ENCODE measurements at places on chromosomes 11 and 22.

DNA sequence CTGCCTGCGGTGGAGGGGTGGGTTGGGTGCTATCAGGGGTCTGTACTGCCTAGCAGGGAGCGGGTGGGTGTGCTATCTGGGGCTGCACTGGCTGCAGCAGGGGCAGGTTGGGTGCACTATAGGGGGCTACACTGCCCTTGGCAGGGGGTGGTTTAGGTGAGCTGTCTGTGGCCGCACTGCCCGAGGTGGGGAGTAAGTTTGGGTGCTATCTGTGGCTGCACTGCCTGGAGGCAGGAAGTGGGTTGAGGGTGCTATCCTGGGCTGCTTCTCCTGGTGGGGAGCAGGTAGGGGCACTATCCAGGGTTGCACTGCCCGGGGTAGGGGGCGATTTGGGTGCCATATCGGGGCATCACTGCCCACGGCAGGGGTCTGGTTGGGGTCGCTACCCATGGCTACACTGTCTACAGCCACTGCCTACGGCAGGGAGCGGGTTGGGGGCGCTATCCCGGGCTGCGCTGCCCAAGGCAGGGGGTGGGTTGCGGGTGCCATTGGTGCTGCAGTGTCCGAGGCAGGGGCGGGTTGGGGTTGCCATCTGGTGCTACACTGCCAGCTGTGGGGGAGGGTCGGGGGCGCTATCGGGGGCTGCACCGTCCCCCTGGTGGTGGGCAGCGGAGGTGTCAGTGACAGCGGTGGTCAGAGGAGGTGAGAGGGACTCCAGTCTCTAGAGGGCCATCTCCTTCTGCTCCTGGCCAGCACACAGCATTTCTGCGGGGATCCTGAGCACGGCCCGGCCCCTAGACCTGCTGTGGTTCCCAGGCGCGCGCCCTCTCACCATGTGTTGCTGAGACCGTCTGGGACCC lies 1.3 kb upstream of the RFPL2 start:
- DNase-seq, result no peak

- DNase-seq, result no peak
These were observed 2.6 kb downstream of the ANO1 start for GRCh38 chr11:70080763-70081162.

DNA sequence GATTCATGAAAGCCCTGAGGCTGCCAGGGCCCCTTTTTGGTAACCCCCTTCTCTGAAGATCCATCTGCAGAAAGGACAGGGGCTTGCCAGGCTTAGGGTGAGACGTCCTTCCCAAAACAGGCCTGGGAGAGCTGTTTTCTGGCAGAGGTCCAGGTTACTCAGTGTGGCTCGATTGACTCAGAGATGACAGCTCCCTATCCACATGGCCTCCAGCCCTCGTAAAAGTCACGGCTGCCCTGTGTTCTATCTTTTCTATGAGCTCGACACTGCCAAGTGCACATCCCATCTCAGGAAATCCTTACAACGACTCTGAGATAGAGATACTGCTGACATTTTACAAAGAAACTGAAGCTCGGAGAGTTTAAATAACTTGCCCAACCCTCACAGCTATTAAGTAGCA lies 20.4 kb downstream of the ADAMTS8 start:
- no peak for DNase-seq

DNA sequence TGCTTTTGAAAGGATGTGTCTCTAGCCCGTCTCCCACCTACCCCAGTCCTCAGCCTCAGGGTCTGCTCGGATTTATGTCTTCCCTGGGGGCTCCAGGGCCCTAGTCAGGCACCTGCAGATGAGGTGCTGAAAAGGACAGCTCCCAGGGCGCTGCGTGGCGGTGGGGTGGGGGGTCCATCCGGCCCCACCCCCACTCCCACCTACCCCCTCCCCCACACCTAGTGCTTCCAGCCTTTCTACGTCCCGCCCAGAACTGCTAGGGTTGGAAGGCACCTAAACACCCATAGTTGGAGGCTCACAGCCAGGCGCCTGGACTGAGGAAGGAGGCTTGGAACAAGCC lies 1.4 kb upstream of the ROBO3 start:
- DNase-seq, result no peak

DNA sequence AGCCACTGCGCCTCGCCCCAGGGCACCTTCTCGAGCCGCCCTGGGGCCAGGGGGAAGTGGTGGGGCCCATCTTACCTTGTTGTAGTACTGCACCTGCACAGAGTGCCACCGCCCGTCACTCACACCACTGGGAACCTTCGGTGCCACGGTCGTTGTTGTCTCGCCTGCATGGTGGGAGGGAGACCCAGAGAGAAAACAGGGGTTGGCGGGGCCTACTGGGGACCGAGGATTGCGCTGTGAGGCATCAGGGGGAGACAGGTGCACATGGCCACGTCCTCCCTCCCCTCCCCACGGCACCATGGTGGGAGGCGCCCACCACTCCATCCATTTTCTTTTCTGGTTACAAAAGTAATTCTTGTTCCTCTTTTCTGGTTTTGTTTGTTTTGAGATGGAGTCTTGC lies 97.8 kb downstream of the TRMU start:
- DNase-seq, result no peak

GRCh38 chr11:134821422-134821821 lies 409.4 kb upstream of the B3GAT1 start:
- DNase-seq, result no peak

DNA sequence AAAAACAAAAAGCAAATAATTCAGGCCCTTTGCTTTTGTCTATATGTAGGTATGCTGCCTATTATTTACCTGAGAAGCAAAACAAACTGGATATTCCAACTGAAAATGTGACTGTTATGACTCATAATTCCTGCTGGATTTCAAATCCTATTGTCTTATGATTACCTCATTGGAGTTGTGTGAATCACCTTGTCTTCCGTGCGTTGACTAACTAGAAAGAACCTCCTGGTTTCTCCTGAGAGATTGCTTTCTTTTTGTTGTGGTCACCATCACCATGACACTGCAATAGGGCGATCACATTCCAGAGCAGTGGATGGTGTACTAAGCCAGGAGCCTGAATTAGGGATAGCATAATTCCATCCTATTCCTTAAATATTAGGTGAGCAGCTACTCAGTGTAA lies 23.0 kb upstream of the EXPH5 start:
- no peak for DNase-seq

Data from effector CD4-positive, alpha-beta T cell (primary cell).